Small intestine (tissue), 16 donors: ENCODE measurements at places on chromosomes 7 and 10.

- DNase-seq, result no peak
- H3K4me1 ChIP-seq, result no peaks in the 10 kb centered on the region
- no peaks in the 10 kb centered on the region for H3K27me3 ChIP-seq
- H3K27ac ChIP-seq, result no peak overlapping the region
These were observed 13.7 kb downstream of the PHTF2 start for GRCh38 chr7:77812290-77812685.

GRCh38 chr10:102674566-102674965 lies 30.3 kb downstream of the TRIM8 start:
- no peak for DNase-seq
- H3K27ac ChIP-seq, result peak overlapping the region; percentile 25
- H3K4me1 ChIP-seq, result peaks cover 4% of the 10 kb centered on the region
- H3K36me3 ChIP-seq, result peaks cover 8% of the 10 kb centered on the region
- no peak overlapping the region for H3K4me3 ChIP-seq
- no peaks in the 10 kb centered on the region for H3K27me3 ChIP-seq

- no peak overlapping the region for H3K4me3 ChIP-seq
- peaks cover 4% of the 10 kb centered on the region for H3K4me1 ChIP-seq
- no peaks in the 10 kb centered on the region for H3K27me3 ChIP-seq
- no peak for DNase-seq
- H3K27ac ChIP-seq, result no peak overlapping the region
- H3K36me3 ChIP-seq, result no peaks in the 10 kb centered on the region
These were observed 45.1 kb downstream of the ZNF503 start for GRCh38 chr10:75356484-75356883.

- no peak for DNase-seq
- H3K4me1 ChIP-seq, result peaks cover 34% of the 10 kb centered on the region
- no peak overlapping the region for H3K4me3 ChIP-seq
- H3K36me3 ChIP-seq, result peaks cover 6% of the 10 kb centered on the region
These were observed 2.7 kb upstream of the PGAM2 start for GRCh38 chr7:44068054-44068453.

DNA sequence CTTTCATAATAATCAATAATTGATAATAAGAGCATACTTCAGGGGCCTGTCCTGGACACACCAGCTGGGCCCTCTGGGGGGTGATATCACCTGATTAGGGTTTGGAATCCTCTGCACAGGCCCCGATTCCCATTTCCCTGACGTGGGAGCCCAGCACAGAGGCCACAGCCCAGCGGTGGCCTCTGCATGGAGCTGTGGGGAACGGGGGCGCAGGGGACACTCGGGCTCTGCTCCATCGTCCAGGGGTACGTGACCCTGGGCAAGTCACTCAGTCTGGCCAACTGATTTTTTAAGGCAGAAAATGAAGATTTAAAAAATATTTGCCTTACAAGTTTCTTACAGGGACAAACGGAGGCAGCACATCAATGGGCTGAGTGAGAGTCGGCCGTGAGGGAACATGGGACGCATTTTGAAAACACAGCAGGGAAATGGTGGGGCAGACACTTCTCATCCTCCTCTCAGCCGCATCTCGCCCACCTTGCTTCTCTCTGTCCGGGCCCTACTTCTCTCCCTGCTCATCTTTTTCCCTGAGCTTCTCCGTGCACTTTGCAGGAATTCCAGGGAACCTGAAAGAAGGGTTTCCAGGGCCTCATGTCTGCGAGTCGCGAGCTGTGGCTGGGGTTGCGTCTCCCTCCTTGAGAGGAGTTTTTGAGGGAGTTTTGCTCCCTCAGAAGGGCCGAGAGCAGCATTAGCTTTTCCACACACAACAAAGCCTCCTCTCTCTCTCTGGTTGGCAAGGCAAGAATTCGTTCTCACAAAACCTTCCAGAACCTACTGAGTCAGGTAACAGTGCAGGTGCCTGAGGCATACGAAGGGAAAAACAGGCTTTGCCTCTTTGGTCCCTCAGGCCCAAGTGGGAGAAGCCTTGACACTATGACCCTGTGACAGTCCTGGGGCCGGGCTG lies 312.0 kb downstream of the WDR37 start:
- no peak overlapping the region for H3K27ac ChIP-seq
- H3K4me1 ChIP-seq, result peaks cover 5% of the 10 kb centered on the region
- DNase-seq, result no peak

DNA sequence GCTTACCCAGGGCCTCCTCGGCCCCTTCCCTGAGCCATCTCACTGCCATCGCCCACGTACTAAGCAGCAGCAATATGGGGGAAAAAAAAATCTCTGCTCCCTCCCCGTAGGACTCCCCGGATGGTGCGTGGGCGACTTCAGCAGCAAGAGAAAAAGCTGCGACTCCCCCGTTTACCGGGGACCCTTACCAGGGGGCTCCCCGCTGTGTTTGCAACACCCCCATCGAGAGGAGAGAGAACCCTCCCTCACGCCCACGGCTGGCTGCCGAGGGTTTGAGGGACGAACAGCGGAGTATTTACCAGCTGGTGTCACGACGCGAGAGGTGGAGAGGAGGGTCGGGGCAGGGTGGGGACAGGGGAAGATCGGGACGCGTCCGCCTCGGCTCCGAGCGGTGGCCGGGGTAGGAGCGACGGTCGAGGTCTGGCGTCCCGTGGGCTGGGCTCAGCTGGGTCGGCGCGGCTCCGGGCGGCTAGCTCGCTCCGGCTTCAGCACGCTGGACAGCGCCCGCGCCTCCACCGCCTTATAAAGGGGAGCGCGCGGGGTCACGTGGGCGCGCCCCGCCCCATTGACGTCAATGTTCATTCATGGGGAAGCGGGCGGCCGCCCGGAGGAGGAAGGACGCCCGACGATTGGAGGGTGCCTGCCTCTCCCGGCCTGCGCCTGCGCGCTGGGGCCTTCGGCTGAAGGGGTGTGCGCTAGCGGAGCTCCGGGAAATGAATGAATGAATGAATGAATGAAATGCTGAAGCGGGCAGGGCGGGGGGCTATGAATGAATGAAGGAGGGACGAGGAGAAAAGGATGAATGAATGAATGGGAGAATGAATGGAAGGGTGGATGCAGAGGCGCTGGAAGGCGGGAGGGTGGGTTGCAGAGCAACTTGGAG lies at the start of gene VGF:
Gene VGF (minus strand): TSS at position 495 of the 883 bp plus-strand sequence. CDS start 726 bp downstream, outside the sequence.
- no peak within 1 kb of the TSS for H3K27ac ChIP-seq
- peaks cover 36% of the 10 kb centered on the region for H3K4me1 ChIP-seq
- peaks cover 76% of the 10 kb centered on the region for H3K27me3 ChIP-seq
- peak within 1 kb of the TSS; percentile 22 for H3K4me3 ChIP-seq
- peak; percentile 91 for DNase-seq
- H3K36me3 ChIP-seq, result no peaks in the 10 kb centered on the region

- H3K36me3 ChIP-seq, result no peaks in the 10 kb centered on the region
- H3K27ac ChIP-seq, result no peak overlapping the region
- H3K4me3 ChIP-seq, result no peak overlapping the region
- no peaks in the 10 kb centered on the region for H3K27me3 ChIP-seq
- H3K4me1 ChIP-seq, result no peaks in the 10 kb centered on the region
- no peak for DNase-seq
These were observed 7.7 kb upstream of the CCDC172 start for GRCh38 chr10:116316503-116316902.

DNA sequence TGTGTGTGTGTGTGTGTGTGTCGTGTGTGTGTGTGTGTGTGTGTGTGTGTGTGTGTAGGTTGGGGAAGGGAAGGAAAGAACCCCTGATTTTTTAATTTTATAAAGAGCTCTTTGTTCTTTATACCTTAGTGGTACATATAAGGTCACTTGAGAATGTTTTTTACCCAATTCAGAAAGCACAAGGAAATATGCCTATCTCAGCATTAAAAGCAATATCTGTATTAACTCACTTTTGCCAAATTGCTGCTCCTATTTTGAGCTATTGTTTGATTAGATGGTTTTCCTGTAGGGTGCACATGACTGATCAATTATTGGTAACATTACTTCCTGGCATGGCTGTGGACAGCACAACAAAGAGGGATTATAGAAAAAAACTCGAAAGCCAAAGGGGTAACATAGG lies 60.5 kb downstream of the SEMA3D start:
- no peak overlapping the region for H3K4me3 ChIP-seq
- H3K27ac ChIP-seq, result no peak overlapping the region
- H3K27me3 ChIP-seq, result no peaks in the 10 kb centered on the region
- H3K36me3 ChIP-seq, result no peaks in the 10 kb centered on the region
- no peak for DNase-seq

DNA sequence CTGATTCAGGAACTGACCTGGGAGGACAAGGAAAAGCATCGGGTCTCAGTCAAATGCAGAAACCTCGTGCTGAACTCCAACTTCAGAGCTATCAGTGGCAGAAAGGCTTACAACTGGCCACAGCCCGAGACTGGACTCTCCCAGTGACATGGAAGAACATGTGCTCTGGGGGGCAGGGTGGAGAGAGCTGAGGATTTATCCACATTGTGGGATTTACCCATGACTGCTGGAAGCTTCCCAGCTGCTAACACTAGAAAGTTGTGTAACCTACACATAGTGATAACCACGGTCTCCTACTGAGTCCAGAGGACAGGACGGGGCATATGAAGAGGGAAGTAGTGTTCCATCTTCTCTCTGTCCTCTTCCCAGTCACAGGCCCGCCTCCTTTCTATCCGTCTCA lies 103.4 kb downstream of the ITIH5 start:
- H3K4me1 ChIP-seq, result no peaks in the 10 kb centered on the region
- H3K27me3 ChIP-seq, result no peaks in the 10 kb centered on the region
- peak overlapping the region; percentile 63 for H3K27ac ChIP-seq
- H3K4me3 ChIP-seq, result no peak overlapping the region

- no peak overlapping the region for H3K4me3 ChIP-seq
- H3K4me1 ChIP-seq, result peaks cover 9% of the 10 kb centered on the region
- no peaks in the 10 kb centered on the region for H3K36me3 ChIP-seq
- no peaks in the 10 kb centered on the region for H3K27me3 ChIP-seq
- no peak for DNase-seq
- no peak overlapping the region for H3K27ac ChIP-seq
These were observed 6.5 kb upstream of the WASL start for GRCh38 chr7:123755338-123755737.

GRCh38 chr7:45944058-45944457 lies 23.0 kb upstream of the IGFBP3 start:
- no peak overlapping the region for H3K27ac ChIP-seq
- H3K4me1 ChIP-seq, result no peaks in the 10 kb centered on the region
- DNase-seq, result no peak
- H3K4me3 ChIP-seq, result no peak overlapping the region

- no peaks in the 10 kb centered on the region for H3K27me3 ChIP-seq
- no peaks in the 10 kb centered on the region for H3K36me3 ChIP-seq
- no peak for DNase-seq
- H3K4me3 ChIP-seq, result no peak overlapping the region
- no peak overlapping the region for H3K27ac ChIP-seq
These were observed 56.5 kb downstream of the CTTNBP2 start for GRCh38 chr7:117816727-117817126.

- H3K4me1 ChIP-seq, result no peaks in the 10 kb centered on the region
- DNase-seq, result no peak
- H3K27ac ChIP-seq, result no peak overlapping the region
- no peaks in the 10 kb centered on the region for H3K27me3 ChIP-seq
- no peak overlapping the region for H3K4me3 ChIP-seq
- no peaks in the 10 kb centered on the region for H3K36me3 ChIP-seq
These were observed 38.2 kb downstream of the PAPOLB start for GRCh38 chr7:4823441-4824119.

DNA sequence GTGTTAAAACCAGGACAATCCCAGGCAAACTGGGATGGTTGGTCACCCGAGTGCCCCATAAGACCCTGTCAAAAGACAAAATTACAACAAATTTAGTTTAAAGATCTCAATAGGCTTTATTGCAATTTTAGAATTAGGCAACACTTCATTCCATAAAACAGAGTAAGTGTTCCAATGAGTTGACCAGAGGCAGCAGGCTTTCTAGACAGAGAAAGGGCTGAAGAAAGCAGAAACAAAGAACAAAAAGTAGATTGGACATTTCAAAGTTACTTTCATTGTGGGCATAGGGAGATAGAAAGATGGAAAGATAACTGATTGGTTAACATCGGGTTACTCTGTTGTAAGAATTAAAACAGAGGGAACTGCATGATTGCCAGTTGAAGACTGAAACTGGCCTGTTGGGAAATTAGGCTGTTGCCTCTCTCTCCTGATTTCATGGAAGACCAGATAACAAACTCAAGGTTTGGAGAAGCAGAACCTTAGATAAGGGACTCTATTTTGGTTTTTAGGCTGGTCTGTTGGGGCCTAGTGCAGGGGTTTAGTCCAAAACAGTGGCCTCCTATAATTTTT lies 36.3 kb downstream of the ENTPD1 start:
- no peak for DNase-seq
- peaks cover 2% of the 10 kb centered on the region for H3K4me1 ChIP-seq
- no peak overlapping the region for H3K4me3 ChIP-seq
- no peaks in the 10 kb centered on the region for H3K36me3 ChIP-seq
- no peak overlapping the region for H3K27ac ChIP-seq

- DNase-seq, result no peak
- no peaks in the 10 kb centered on the region for H3K4me1 ChIP-seq
- no peak overlapping the region for H3K4me3 ChIP-seq
These were observed 175.2 kb upstream of the PPP2R2D start for GRCh38 chr10:131725581-131726069.

GRCh38 chr7:21934808-21935207 lies 10.9 kb downstream of the CDCA7L start:
- no peaks in the 10 kb centered on the region for H3K4me1 ChIP-seq
- H3K4me3 ChIP-seq, result no peak overlapping the region
- no peaks in the 10 kb centered on the region for H3K36me3 ChIP-seq
- DNase-seq, result no peak
- H3K27ac ChIP-seq, result no peak overlapping the region
- H3K27me3 ChIP-seq, result no peaks in the 10 kb centered on the region

- no peaks in the 10 kb centered on the region for H3K27me3 ChIP-seq
- H3K27ac ChIP-seq, result no peak overlapping the region
- no peaks in the 10 kb centered on the region for H3K36me3 ChIP-seq
- no peaks in the 10 kb centered on the region for H3K4me1 ChIP-seq
- H3K4me3 ChIP-seq, result no peak overlapping the region
- no peak for DNase-seq
These were observed 296.4 kb downstream of the ADARB2 start for GRCh38 chr10:1440897-1441296.

- H3K27ac ChIP-seq, result no peak overlapping the region
- no peaks in the 10 kb centered on the region for H3K36me3 ChIP-seq
- H3K27me3 ChIP-seq, result no peaks in the 10 kb centered on the region
- DNase-seq, result no peak
These were observed 243.3 kb upstream of the CELF2 start for GRCh38 chr10:10774416-10774815.

GRCh38 chr10:47454008-47454779 lies 29.7 kb downstream of the ANXA8 start:
- no peaks in the 10 kb centered on the region for H3K36me3 ChIP-seq
- H3K4me3 ChIP-seq, result no peak overlapping the region
- H3K4me1 ChIP-seq, result peaks cover 69% of the 10 kb centered on the region
- DNase-seq, result no peak
- H3K27me3 ChIP-seq, result no peaks in the 10 kb centered on the region

- H3K27ac ChIP-seq, result no peak overlapping the region
- H3K4me1 ChIP-seq, result no peaks in the 10 kb centered on the region
- H3K36me3 ChIP-seq, result no peaks in the 10 kb centered on the region
- H3K4me3 ChIP-seq, result no peak overlapping the region
- H3K27me3 ChIP-seq, result no peaks in the 10 kb centered on the region
These were observed 35.0 kb downstream of the COL13A1 start for GRCh38 chr10:69836731-69837030.
